ENCODE measurements at places on chromosomes 5 and 9.

DNA sequence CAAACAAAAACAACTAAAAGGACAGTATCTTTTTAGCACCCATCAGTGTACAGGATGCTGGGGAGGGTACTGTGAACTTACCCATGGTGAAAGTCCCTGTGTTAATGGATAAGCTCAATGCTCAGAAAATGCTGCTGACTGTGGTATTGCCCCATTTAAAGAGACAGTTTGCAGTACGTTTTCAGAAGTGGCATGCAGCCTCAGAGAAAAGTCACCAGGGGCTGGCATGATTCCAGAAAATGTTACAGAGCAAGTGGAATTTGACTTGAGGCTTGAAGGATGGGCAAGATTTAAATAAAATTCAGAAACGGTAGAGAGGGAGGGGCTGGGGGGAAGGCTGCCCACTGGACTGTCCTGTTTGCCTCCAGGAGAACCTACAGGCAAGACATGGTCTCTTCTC, 7.2 kb downstream of the S1PR3 start:
- DNase-seq, result no peak

DNA sequence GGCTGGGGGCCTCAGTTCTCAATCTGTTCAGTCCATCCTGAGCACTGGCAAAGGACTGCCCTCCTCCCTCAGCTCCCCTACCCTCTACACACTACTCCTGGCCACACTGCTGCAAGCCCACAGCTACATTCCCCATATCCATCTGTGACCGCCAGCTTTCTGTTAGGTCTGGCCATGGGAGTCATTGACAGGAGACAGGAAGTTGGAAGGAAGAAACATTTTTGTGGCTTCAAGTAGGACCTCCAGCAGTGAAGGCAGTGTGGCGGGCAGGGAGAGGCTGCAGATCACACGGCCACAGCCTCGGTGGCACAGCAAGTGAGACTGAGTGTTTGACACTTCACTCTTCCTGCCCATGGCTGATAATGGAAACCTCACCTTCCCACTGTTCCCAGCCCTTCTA, 55.9 kb downstream of the SECISBP2 start:
- DNase-seq, result no peak

DNA sequence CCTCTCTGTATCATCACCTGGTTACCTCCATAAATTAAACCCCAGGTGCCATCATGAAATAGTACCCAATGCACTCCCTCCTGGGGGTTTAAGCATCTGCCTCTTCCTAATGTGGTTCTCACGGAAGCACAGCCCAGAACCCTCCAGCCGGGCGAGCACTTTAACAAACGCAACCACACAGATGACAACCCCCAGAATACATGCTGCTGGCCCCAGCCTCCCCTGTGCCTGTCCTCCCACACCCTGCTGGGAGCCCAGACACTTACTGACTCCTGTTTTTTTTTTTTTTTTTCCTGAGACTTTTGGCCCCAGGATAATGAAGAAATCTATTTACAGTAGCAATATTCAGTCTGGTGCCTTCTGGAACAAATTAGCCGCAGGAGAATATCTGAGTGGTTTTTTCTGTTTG, 50.0 kb upstream of the COL5A1 start:
- no peak for DNase-seq

GRCh38 chr5:152246401-152246800, 158.7 kb downstream of the NMUR2 start:
- DNase-seq, result no peak

GRCh38 chr9:100640447-100641050, 62.7 kb downstream of the CAVIN4 start:
- no peak for DNase-seq

- no peak for DNase-seq
Measured at GRCh38 chr5:85500869-85501268, 1116.2 kb upstream of the EDIL3 start.

- no peak for DNase-seq
Measured at GRCh38 chr5:115815693-115816225, 700 bp downstream of the CDO1 start.

- no peak for DNase-seq
Measured at GRCh38 chr9:110334871-110335270, 2.8 kb downstream of the TXNDC8 start.

DNA sequence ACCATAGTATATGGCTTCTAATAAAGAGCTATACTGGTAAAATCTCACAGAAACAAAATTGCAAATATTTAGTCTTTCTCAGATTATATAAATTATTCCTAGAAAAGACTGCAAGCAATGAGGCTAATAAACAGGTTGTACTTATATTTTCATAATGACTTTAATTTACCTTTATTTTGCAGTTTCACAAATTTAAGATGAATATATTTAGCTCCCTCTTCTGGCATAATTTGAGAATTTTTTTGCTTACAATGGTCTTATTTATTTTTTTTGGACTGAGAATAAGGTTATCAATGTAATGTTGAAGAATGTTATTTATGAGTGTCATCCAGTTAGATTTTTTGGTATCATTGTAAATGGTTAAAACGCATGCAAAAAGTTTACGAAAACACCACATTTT, 56.7 kb downstream of the PIK3R1 start:
- no peak for DNase-seq

- no peak for DNase-seq
Measured at GRCh38 chr5:74030371-74030770, 404.4 kb downstream of the ARHGEF28 start.

Measured in stimulated activated CD4-positive, alpha-beta T cell treated with anti-CD3 and anti-CD28 coated beads, TNF-alpha, amount 100 ng/mL, for 4 hours (primary cell).